ENCODE measurements at places on chromosomes 5 and 9.

GRCh38 chr5:119353686-119354366 lies 2.0 kb upstream of the TNFAIP8 start:
- DNase-seq, result no peak

- no peak for DNase-seq
Observed at GRCh38 chr5:15260356-15261268, 239.4 kb upstream of the FBXL7 start.

GRCh38 chr9:125541840-125542243 lies 165.2 kb downstream of the MAPKAP1 start:
- peak; percentile 92 for DNase-seq

DNA sequence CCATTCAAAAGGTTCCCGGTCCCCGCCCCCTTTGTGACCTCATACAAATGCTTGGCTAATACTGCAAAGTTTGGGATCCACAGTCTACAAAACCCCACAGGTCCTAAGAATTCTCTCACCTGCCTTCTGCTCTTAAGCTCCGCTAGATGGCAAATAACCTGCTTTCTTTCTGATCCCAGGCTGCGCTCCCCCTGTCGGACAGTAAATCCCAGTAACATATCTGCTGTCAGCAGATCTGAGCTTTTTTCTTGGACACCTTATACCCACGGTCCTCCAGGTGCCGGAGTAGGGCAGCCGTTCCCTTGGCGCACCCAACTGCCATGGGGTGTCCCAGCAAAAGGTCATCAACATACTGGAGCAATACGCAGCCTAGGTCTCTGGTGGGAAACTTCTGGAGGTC lies 39.0 kb upstream of the PPP1R26 start:
- no peak for DNase-seq

DNA sequence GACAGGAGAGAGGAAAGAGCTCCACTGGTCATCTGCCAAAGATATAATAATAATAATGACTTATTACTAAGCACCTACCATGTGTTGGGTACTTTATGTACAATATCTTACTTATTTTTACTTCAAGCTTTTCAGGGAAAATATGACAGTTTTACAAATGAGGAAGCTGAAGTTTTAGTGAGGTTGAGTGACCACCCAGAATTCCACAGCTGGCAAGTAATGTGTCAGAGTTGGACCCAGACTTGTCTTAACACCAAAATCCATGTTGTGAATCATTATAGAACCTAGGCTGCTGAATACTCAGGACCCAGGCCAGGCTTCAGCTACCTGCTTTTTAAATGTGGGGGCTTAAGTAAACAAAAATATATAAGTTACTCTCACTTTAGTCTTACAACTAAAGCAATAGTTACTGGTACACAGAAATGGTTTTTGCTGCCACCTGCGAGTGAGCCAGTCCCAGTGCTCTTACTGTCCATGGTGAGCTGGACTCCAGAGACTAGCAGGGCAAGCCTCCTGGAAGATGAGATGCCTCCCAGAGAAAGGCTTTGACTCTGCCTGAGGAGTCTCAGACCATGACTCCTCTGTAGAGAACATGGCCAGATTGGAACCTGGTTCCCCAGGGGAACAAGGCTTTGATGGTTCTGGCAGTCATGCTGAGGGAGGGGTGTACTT lies 29.9 kb downstream of the RUSC2 start:
- DNase-seq, result no peak

DNA sequence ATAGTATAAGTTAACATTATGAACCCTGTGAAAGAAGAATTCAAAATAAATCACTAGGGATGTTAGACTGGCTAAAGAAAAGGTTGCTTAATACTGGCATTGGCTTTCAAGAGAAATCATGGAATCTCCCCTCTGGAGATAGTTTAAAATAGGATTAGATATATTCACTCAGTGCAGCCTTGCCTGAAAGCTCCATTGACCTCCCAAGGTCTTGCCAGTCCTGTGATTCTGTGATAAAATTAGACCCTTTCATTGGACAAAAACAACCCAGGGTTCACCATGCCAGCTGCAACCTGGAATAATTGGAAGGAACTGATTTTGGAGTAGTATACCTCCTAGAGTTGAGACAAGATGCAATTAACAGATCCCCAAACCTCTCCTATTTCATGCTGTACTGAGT lies 588.1 kb upstream of the MEF2C start:
- DNase-seq, result no peak

GRCh38 chr9:114430457-114430856 lies 42.7 kb upstream of the AKNA start:
- DNase-seq, result no peak

DNA sequence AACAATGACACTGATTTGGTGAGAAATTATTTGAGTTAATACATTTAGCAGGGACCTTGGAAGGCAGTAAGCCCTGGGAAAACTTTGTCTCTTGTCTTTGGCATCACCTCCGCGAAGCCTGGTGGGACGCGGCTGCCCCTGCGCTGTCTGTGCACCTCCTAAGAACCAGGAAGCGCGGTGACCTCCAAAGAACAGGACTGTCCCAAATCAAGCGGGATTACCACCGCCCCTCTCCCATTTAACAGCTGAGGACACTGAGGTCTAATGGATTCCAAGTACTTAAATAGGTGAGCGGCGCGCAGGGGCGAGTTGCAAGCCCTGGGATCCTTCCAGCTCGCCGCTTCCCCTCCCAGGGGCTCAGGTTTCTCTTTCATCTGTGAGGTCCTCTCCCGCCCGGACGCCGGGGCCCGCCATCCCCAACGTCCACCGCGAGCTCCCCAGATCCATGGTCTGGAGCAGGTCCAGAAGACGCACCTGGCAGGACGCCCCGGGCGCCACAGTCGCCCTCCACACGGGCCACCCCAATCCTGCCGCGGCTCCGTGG lies 432 bp downstream of the STARD4 start:
- peak; percentile 23 for DNase-seq

DNA sequence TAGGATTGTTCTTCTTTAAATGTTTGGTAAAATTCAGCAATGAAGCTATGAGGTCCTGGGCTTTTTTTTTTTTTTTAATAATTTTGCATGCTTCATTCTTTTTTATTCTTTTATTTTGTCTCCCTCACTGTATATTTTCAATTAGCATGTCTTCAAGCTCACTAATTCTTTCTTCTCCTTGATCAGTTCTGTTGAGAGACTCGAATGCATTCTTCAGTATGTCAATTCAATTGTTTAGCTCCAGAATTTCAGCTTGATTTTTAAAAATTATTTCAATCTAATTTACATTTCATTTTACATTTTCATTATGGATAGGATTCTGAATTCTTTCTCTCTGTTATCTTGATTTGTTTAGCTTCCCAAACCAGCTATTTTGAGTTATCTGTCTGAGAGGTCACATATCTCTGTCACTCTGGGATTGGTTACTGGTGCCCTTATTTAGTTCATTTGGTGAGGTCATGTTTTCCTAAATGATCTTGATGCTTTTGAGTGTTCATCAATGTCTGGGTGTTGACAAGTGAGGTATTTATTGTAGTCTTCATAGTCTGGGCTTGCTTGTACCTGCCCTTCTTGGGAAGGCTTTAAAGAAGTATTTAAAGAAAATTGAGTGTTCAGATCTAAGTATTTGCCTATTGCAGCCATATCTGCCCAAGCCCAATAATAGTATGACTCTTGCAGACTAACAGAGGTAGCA lies 9.1 kb downstream of the LURAP1L start:
- no peak for DNase-seq

DNA sequence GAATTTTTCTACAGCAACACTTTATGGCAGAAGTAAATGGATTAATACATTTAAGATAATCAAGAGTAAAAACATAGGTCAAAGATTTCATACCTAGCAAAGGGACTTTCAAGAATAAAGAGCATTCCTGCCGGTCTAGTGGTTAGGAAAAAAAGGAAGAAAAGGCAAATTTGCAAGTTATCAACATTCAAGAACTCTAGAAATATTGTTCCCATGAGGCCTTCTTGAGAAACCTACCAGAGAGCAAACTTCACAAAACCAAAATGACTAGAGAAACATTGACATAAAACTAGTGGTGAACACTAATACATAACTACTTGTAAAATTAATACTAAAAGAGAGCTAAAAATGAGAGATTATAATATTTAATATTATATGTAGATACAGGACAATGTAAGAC lies 320.2 kb upstream of the RGMB start:
- DNase-seq, result no peak

- DNase-seq, result no peak
Observed at GRCh38 chr9:110056062-110056461, 151.9 kb downstream of the C9orf152 start.

GRCh38 chr5:141343242-141343952 lies at the start of gene PCDHGA3:
TSS of gene PCDHGA3 (plus strand) at chr5:141343829. CDS start at chr5:141344034, 205 bp downstream.
- DNase-seq, result no peak

- DNase-seq, result no peak
Observed at GRCh38 chr5:34913072-34913471, 2.2 kb downstream of the RAD1 start.

DNA sequence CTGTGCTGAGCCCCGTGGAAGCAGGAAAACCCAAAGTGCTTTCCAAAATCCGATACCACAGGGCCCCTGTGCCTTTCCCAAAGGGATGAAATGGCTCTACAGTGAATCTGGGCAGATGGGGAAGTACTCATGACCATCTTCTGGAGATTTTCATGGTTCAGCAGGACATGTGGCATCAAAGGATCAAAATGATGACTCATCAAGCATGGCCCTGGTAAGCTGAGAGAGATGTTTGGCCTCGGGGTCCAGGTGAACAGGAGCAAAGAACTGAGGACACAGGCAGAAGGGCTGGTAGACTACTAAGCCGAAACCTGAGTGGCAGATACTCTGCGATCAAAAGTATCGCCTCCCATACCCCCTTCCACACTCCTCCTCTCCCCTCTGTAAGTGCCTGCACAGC lies 160.0 kb upstream of the EFNA5 start:
- no peak for DNase-seq

DNA sequence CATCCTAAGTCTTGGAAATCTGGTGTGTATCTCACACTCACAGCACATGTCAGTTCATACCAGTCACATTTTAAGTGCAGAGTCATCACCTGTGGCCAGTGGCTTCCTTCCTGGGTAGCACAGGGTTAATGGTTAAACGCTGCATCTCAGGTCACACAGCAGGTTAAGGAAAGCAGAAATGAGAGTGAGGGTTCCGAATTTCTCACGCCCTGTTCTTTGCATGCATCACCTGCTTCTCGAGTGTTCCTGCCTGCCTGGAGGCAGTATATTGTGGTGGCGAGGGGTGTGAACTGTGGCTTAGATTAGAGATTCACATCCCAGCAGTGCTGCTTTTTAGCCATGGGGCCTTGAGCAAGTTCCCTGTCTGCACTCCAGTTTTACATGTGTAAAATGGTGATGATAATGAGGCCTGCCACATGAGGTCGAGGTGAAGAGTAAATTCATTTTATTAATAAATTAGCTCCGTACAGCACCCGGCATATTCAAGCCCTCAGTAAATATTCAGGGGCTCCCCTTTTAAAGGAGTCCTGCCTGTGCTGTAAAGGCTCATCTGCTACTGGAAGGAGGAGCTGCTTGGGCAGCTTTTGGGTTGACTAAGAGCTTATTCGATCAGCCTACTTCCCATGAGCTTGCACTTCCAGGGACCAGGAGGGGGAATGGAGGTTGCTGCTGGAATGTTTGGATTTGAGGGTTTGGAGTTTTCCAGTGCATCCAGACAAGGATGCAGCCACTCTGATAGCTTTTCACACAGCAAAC lies 61.1 kb upstream of the SAP30L start:
- DNase-seq, result no peak

GRCh38 chr5:7876867-7877266 lies 7.9 kb downstream of the MTRR start:
- no peak for DNase-seq

DNA sequence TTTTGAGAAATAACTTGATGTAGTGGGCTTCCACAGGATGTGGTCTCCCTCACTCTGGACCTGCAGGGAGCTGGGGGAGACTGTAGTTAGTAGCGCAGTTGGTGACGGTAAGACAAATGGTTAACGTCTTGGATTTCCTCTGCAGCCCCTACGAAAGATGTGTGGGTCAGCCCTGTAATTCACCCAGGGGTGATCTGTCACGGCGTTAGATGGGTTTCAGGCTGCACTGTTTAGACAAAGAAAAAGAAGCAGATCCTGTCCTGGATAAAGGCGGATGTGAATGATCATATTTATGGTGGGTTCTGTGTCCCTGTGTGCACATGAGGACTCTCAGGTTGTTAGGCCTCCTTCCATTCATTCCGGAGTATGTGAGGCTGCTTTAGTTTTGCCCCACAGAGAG lies 142.0 kb upstream of the SLC28A3 start:
- no peak for DNase-seq

DNA sequence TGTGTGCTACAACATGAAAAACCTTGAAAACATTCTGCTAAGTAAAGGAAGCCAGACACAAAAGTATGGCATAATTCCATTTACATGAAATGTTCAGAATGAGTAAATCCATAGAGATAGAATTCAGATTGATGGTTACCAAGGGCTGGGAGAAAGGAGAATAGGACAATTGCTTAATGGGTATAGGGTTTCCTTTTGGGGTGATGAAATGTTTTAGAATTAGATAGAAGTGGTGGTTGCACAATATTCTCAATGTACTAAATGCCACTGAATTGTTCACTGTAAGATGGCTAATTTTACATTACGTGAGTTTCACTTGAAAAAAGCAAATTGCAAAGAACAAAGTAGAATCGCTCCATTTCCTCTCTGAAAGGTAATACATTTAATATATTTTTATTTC lies 43.0 kb upstream of the GAS1 start:
- no peak for DNase-seq

DNA sequence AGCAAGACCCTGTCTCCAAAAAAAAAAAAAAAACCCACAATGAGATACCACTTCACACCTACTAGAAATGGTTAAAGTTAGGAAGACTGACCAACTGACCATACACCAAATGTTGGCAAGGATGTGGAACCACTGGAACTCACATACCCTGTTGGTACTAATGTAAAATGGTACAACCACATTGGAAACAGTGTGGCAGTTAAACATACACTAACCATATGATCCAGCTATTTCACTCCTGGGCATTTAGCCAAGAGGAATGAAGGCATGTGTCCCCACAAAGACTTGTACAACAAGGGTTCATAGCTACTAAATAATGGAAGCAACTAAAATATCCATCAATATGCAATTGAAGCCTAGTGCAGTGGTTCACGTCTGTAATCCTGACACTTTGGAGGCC lies 21.3 kb downstream of the NAIF1 start:
- DNase-seq, result no peak

GRCh38 chr9:101226803-101227202 lies 158.0 kb downstream of the BAAT start:
- no peak for DNase-seq

- DNase-seq, result peak; percentile 29
Observed at GRCh38 chr5:111422747-111423720, 89.3 kb downstream of the STARD4 start.
